ENCODE measurements at places on chromosomes 3 and 15.
A peak's percentile ranks its signal among the peaks of the same experiment; 100 is the strongest.

DNA sequence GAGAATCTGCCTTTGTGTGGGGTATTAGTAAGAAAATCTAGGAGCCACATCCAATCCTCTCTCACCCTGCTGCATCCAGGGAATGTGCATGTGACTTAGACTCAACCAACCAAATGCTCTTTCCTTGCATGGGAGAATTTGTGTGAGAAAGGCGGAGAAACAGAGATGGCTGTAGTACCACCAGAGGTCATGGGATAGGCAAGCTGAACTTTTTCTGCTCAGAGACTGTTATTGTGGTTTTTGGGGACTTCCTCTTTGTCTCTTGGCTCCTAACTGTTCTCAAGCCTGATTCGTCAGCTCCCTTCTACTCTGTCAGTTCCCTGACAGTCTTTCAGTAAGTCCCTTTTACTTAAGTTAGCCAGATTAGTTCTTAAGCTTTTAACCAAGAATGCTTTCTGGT lies 2.6 kb upstream of the ZSCAN2 start:
- no peak for DNase-seq

DNA sequence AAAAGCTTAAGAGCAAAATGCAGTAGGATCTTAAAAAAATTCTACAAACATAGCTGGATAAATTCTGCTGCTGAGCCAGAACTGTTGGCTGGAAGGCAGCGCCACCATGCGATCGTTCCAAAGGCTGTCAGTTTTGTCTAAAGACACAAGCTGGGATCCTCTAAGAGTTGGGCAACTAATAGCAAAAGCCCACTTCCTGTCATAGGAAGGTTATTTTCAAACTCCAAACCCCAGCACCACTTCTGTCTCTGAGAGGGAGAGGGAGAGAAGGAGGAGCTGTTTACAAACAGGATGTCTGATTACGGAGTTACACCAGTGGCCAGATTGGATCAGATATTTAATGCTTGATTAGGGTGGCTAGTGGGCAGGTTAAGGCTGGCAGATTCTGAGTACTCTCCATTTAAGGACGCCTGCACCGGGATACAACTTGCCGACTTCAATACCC lies 44.0 kb downstream of the EIF4E3 start:
- peak; percentile 54 for DNase-seq

GRCh38 chr15:31396881-31397560 lies 70.4 kb downstream of the KLF13 start:
- peak; percentile 50 for DNase-seq

GRCh38 chr3:178454726-178455125 lies 81.5 kb upstream of the KCNMB2 start:
- DNase-seq: peak; percentile 85

DNA sequence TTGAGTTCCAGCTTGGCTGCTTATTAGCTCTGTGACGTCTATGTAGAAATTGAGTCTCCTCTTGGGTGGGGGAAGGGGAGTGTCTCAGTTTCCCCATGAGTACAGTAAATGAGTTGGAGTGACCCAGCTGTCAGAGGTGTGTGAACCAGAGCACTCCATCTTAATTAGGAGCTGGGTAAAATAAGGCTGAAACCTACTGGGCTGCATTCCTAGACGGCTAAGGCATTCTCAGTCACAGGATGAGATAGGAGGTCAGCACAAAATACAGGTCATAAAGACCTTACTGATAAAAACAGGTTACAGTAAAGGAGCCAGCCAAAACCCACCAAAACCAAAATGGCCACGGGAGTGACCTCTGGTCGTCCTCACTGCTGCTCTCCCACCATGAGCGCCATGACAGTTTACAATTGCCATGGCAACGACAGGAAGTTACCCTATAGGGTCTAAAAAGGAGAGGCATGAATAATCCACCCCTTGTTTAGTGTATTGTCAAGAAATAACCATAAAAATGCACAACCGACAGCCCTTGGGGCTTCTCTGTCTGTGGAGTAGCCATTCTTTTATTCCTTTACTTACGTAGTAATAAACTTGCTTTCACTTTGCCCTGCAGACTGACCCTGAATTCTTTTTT lies 222.4 kb downstream of the CACNA2D3 start:
- DNase-seq: no peak

- no peak for DNase-seq
These were observed 117.7 kb downstream of the GOLIM4 start for GRCh38 chr3:167978071-167978470.

- no peak for DNase-seq
These were observed 68.5 kb upstream of the GBE1 start for GRCh38 chr3:81829937-81830336.

DNA sequence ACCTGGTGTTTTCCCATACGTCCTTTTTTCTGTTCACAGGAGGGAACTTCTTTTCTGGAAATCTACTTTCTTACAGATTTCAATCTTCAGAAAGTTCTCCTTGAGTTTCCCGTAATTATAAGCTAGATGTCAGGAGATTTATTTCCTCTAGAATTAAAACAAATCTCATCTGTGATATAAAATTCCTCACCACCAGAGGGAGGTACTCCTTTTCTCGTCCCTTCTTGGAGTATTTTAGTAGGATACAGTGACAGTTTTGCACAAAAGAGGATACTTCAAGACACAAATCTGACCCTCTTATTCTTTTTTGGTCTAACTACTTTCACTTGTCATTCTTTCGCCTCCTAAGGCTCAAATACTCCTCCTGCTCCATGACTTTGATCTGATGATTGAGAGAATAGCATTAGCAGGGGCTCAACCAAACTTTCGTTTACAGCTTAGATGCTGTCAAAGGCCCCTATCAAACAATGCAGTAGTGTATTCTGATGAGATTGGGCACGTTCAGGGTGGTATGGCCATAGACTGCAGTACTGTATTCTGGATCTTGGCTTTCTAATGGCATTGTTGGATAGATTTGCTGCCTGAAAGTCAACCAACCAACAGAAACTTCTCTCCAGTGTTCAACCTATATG lies 38.0 kb downstream of the TMEM41A start:
- no peak for DNase-seq

DNA sequence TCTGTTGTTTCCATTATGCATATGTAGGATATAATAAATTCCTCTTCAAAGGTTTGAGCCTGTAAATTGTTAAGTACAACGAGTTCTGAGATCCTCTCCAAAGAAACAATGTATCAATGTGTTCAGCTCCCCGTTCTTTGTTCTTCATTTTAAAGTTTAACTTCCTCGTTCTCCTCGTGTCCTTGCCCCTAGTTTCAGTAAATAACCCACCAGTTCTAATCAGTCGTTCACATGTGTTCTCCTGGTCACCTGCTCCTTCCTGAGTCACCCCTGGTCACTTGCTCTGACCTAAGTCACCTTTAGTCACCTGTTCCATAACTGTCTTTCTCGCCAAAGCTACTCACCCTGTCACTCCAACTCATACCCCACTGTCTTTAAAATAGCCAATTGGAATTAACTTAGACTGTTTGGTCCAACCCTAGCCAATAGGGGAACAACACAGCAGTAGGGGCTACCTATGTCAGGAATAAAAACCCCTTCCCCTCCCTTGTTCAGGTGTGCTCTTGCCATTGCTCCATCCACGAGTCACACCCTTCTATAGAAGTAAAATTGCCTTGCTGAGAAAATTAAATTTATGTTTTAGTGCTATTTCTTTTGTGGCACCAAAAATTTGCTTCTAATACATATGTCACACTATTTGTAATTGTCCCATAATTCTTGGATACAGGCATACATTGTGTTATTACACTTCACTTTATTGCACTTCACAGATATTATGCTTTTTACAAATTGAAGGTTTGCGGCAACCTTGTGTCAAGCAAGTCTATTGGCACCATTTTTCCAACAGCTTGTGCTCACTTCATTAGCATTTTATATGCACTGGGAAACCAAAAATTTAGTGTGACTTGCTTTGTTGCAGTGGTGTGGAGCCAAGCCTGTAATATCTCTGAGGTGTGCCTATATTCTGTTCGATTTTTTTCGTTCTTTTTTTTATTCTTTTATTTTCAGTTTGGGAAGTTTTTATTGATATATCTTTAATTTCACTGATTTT lies 15.3 kb upstream of the MCF2L2 start:
- DNase-seq: no peak

- no peak for DNase-seq
These were observed 53.6 kb upstream of the BCL6 start for GRCh38 chr3:187798531-187799530.

GRCh38 chr15:39556461-39556860 lies 24.4 kb upstream of the THBS1 start:
- no peak for DNase-seq

GRCh38 chr3:113546414-113546893 lies 14.1 kb downstream of the SIDT1 start:
- DNase-seq: no peak

DNA sequence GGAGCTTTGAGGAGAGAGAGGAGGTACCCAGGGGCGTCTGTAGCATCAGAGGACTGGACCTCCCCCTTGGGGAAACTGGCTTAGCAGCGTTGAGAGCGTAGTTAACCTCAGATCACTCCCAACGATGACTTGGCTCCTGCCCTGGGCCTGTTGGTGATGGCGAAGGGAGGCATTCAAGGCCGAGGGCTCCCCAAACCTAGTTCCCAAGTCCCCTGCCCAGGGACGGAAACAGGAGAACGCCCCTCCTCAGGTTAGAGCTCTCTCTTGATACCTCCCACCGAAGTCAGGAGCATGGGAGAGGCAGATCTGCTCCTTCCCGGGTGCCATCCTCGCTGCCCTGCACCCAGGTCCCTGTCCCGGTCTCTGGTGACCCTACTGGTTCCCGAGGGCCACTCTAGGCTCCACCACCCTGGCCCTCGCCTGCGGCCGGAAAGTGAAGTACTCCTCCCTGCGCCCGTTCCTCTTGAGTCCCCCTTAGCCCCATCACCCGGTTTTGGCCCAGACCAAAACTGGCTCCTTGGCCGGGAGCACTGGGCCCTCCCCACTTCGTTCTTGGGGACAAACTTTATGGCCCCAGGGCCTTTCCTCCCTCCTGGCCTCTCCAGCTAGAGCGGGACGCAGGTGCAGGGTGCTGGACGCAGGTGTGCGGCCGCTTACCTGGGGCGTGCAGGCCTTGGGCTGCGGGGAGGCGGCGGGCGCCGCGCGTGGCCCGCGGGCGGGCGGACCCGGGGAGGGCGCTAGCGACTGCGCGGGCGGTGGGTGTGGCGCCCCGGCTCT lies 2.6 kb upstream of the SKOR1 start:
- no peak for DNase-seq

DNA sequence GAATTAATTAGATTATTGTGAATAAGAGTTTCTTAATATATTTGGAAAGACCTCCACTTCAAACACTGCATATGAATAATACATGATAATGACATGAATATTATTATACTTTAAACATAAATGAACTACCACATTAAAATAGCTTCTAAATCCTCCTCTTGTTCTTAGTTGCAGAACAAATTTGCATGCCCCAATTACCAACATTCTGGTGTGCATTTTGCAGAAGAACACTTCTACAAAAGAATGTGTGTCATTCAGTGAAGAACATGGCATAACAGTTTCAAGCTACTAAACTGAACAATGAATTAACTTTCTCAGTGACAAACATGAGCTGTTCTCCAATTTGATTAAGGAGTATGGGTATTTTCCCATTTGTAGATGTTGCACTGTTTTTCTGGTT lies 711.3 kb upstream of the NAALADL2 start:
- DNase-seq: no peak

DNA sequence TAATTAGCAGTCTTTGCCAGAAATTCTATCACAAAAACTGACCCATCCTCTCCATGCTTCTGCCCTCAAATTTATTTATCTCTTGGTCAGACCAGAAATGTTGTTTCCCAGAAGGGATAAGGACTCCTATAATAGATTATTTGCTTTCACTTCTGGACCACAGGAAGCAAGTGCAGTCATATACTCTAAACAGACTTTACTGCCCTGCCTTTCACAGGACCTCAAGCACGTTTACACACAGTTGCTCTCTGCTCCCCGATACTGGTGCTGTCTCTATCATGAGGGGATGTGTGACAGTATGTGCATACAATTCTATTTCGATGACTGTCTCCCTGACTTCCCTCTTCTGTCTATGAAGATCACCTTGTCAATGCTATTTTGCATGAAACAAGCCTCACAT lies 205.5 kb upstream of the TGFBR2 start:
- no peak for DNase-seq

DNA sequence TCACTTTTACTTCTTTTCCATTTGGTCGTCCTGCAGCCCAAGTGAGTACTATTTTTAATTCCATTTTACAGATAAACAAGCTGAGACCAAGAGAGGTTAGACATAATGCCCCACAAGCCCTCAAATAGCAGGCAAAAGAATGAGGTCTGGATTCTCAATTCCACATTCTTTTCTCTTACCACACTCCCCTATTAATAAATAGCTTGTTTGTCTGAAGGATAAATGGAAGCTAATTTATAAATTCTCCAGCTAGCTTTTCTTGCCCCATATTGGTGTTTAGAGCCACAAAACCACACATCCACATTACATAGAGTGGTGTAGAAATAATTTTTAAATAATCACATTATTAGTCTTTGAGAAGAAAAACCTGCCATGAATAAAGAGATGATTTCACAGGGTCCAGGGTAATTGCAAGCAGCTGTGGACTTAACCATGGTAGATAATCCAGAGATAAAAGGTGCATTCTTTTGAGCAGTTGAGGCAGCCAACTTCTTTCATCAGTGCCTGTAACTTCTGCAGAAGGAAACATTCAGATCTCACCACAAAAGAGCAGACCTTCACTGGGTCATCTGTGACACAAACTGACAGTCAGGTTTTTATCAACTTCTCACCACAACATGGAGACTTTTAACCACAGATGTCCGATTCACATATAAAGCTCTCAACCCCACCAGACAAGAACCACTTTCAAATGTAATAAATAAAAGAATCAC lies 313.4 kb upstream of the STT3B start:
- DNase-seq: no peak

DNA sequence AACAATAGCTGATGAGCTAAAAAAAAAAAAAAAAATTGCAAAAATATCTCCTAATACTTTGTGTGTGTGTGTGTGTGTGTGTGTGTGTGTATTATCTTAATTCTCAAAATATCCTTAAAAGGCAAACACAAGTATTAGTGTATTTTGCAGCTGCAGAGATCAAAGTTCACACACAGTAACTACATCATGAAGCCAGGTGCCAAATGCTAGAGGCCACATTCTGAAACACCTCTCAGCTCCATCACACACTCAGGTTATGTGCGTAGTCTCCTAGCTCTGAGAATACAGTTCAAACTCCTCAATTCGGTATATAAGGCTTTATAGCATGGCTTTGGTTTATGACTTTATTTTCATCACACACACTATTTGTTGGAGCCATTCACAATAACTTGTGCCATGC lies 33.5 kb upstream of the PPARG start:
- no peak for DNase-seq

GRCh38 chr15:73596174-73596573 lies 37.0 kb downstream of the NPTN start:
- DNase-seq: no peak

- DNase-seq: no peak
These were observed 291.2 kb downstream of the FAM43A start for GRCh38 chr3:194976874-194977273.

DNA sequence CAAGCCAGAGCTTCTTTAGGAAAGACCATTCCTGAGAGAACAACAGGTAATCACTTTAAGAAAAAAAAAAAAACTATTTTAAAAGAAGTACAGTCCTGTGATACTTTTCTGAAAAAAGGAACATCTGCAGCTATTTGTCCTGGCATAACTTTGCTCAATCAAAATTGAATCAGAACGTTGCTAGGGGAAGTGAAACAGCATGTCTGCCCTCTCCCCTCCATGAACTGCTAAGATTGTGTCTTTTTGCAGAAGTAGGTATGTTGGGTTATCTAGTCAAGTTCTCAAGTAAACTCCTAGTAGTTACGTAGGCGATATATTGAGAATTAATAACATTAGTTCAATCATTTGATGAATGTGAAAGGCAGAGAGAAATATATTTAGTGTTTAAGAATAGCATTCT lies 1013.3 kb downstream of the TUSC7 start:
- no peak for DNase-seq

GRCh38 chr15:85289677-85290365 lies 90.6 kb upstream of the AKAP13 start:
- no peak for DNase-seq

Measured in hindlimb muscle (tissue), 1 donor.